ENCODE measurements at places on chromosomes 4 and X. TPM values are rescaled to one million over a fixed set of nuclear protein-coding genes. Genes with fewer than 3 reads are reported as not detected.
A peak's percentile ranks its signal among the peaks of the same experiment; 100 is the strongest.

- no peaks in the 10 kb centered on the region for H3K27me3 ChIP-seq
- H3K36me3 ChIP-seq = no peaks in the 10 kb centered on the region
Measured at GRCh38 chrX:101203761-101204351, 15.7 kb upstream of the DRP2 start.

The ADGRA3 gene
- total RNA-seq = 24.0 TPM

GRCh38 chr4:129095811-129096454, at the start of gene C4orf33:
C4orf33 (plus strand) TSS chr4:129096152; CDS start chr4:129102611, 6,459 bp downstream.
- no peaks in the 10 kb centered on the region for H3K36me3 ChIP-seq
- H3K4me1 ChIP-seq = peaks cover 9% of the 10 kb centered on the region
- peak within 1 kb of the TSS; percentile 89 for H3K27ac ChIP-seq
- peak; percentile 68 for DNase-seq
- H3K4me3 ChIP-seq = peak within 1 kb of the TSS; percentile 63

DNA sequence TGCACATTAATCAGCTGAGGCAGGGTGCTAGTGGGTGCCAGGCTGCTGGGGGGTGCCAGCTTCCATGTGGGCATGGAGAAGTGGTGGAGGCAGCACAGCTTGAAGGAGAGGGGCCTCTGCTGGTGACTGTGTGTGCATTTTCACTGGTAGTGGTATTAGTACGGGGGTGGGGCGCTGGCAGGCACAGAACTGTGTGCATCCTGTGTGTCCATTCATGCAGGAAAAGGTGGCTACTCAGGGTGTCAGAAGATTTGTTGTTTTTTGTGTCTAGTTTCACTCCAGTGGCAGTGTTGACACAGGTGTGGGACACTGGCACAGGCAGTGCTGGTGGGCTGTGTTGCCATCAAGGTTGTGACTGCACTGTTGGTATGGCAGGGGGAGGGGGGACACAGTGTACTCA, 1303.6 kb downstream of the FAM133A start:
- H3K27me3 ChIP-seq = no peaks in the 10 kb centered on the region
- DNase-seq = no peak
- H3K36me3 ChIP-seq = no peaks in the 10 kb centered on the region
- no peaks in the 10 kb centered on the region for H3K4me1 ChIP-seq

DNA sequence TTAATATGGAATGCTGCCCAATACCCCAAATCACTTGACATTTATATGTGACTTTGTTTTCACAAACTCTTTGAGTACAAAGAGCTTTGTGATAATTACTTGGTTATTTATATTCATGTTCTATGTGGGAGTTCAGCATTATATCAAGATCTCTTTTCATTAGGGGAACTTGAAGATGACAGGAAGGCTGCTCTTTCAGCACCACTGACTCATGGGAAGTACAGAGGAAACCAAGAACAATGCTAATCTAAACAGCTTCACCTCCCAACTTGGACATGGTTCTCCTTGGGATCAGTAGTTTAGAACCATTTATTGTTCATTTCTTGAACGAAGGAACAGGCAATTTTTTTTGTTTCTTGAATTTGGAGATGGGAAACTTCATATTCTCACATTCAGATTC, 184.0 kb upstream of the AFF2 start:
- DNase-seq = no peak
- no peaks in the 10 kb centered on the region for H3K27me3 ChIP-seq
- no peaks in the 10 kb centered on the region for H3K36me3 ChIP-seq
- no peak overlapping the region for H3K27ac ChIP-seq
- H3K4me3 ChIP-seq = no peak overlapping the region

DNA sequence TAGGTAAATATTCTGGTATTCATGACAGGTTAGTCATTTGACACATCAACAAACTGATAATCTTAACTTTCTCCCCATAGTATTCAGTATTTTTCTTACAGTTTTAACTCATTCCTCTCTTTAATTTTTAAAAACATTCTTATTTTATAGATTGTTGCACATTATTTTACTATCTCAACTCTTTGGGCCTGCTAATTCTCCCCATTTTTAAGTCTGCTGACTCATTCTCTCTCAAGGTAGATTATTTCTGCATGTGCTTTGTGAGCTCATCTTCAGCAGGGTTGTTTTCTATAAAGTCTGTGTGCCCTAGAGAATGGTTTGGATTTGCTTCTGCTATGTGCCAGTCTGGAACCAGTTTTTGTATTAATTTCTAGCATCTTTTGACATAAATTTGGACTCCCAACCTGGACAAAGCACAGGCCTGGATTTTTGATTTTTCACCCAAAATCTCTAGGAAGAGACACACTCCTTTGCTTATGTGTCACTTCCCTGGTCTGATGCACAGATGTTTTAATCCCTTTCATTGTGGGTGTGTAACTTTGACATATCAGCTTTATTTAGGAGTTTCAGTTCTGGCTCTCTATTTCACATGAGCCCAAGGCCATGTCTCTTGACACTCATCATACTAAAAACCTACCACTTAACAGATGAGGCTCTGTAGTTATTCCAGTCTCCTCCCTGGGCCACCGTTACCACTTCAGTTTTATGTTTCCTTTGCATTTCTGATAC, 194.3 kb upstream of the PGRMC2 start:
- H3K27me3 ChIP-seq = no peaks in the 10 kb centered on the region
- no peak overlapping the region for H3K27ac ChIP-seq
- DNase-seq = no peak

- no peaks in the 10 kb centered on the region for H3K27me3 ChIP-seq
- H3K27ac ChIP-seq = no peak overlapping the region
- H3K4me3 ChIP-seq = no peak overlapping the region
- H3K36me3 ChIP-seq = no peaks in the 10 kb centered on the region
- peaks cover 8% of the 10 kb centered on the region for H3K4me1 ChIP-seq
- DNase-seq = no peak
Measured at GRCh38 chr4:72564184-72564583, 4.8 kb downstream of the ADAMTS3 start.

DNA sequence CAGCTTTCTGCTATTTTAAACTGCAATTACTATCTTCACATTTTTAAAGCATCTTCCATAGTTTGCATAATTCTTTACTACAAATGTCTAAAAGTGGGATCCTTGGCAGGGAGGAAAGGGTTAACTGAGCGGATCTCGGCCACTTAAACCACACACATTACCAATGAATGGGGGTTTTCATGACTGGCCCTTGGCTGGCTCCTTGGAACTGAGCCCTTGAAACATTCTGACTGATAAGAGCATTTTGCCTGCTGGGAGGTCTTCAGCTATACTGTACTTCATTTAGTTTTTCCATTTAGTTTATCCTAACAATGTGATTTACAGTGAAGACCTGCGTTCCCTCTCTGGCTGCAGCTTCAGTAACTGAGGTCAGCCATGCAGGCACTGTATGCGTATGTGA, 31.7 kb upstream of the MFAP3L start:
- no peak overlapping the region for H3K27ac ChIP-seq
- no peaks in the 10 kb centered on the region for H3K4me1 ChIP-seq
- no peaks in the 10 kb centered on the region for H3K36me3 ChIP-seq
- no peak for DNase-seq
- no peaks in the 10 kb centered on the region for H3K27me3 ChIP-seq

DNA sequence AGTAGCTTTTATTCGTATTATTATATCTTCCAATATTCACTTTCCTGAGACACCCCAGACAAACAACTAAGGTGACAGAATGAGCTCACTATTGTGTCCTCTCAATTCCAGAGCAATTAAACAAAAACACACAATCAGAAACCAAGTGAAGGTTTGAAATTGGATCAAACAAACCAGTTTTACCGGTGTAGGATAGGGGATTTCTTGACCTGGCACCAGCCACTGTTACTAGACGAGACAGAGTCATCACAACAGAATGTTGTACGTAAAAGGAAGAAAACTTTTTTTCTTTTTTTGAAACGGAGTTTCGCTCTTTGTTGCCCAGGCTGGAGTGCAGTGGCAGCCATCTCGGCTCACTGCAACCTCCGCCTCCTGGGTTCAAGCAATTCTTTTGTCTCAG, 43.7 kb downstream of the LDOC1 start:
- no peaks in the 10 kb centered on the region for H3K4me1 ChIP-seq
- H3K27me3 ChIP-seq = no peaks in the 10 kb centered on the region
- no peak for DNase-seq
- no peak overlapping the region for H3K4me3 ChIP-seq
- no peaks in the 10 kb centered on the region for H3K36me3 ChIP-seq

The DGAT2L6 gene
- total RNA-seq = not detected

DNA sequence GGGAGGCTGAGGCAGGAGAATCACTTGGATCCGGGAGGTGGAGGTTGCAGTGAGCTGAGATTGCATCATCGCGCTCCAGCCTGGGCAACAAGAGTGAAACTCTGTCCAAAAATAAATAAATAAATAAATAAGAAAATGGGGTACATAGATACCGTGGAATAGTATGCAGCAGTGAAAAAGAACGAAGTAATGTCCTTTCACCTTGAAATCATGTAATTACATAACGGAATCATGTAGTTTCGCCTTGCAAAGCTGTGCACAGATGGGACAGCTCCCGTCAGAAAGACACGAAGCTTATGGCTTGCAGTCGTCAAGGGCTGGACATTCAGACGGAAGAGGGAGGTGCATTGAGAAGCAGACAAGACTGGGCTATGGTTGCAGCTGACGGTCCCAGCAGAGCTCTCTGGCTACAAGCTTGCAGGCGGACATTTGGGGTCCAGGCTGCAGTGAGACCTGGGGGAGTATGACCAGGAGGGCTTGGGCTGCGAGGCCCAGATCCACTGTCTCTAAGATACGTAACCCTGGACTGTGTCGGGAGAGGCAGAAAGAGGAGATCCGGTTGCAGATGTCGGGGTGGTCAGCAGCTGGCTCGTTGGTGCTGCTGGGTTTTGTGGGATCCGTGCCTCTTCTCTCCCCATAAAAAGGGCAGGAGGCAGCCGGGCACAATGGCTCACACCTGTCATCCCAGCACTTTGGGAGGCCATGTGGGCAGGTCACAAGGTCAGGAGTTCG, 6.2 kb upstream of the P2RY8 start:
- no peak overlapping the region for H3K27ac ChIP-seq
- H3K4me1 ChIP-seq = no peaks in the 10 kb centered on the region
- H3K4me3 ChIP-seq = no peak overlapping the region
- no peaks in the 10 kb centered on the region for H3K27me3 ChIP-seq
- DNase-seq = no peak
- H3K36me3 ChIP-seq = no peaks in the 10 kb centered on the region

The EMCN gene
- 32.0 TPM for total RNA-seq

GRCh38 chr4:54063229-54063628, 1.2 kb downstream of the CHIC2 start:
- H3K36me3 ChIP-seq = no peaks in the 10 kb centered on the region
- H3K4me1 ChIP-seq = peaks cover 38% of the 10 kb centered on the region
- DNase-seq = no peak
- H3K27ac ChIP-seq = peak overlapping the region; percentile 94
- peak overlapping the region; percentile 96 for H3K4me3 ChIP-seq

The ESX1 gene
- total RNA-seq = not detected

All from tibial nerve (tissue), 4 donors.